ENCODE measurements at places on chromosomes 4 and X.

GRCh38 chr4:76665153-76665552 is 230.1 kb downstream of the SHROOM3 start:
- no peak for DNase-seq

DNA sequence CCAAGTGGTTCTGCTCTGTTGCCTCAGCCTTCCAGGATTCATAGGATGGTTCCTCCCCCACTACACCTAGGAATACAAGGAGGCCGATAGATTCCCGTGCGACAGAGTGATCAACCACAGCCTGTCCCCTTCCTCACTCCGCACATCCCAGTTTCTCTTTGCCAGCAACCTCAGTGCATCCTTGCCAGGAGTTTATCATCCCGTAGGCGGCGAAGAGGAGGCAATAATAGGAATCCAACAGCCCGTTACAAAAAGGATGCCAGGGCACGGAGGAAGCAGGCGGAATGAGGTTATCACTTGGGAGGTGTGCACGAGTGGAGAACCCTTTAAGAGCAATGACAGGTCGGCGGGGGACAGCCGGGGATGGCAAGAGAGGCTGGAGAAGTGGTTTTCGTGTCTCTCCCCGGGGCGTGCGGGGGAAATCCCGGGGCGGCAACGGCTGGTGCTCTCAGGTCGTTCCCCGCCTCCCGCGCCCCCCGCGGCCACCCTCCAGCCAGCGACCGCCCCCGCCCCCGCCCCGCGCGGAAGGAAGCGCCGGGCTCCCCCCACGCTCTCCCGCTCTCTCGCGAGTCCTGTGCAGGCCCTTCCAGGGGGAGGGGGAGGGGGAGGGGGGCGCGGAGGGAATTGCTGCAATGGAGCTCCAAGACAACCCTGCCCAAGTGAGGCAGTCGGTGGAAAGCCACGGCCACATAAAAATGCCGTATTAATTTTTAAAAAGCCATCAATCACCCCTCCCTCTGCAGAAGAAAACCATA is 1.6 kb downstream of the PPP3CA start:
- DNase-seq, result peak; percentile 66

GRCh38 chr4:80610845-80611677 is 275.5 kb downstream of the CFAP299 start:
- DNase-seq, result no peak

DNA sequence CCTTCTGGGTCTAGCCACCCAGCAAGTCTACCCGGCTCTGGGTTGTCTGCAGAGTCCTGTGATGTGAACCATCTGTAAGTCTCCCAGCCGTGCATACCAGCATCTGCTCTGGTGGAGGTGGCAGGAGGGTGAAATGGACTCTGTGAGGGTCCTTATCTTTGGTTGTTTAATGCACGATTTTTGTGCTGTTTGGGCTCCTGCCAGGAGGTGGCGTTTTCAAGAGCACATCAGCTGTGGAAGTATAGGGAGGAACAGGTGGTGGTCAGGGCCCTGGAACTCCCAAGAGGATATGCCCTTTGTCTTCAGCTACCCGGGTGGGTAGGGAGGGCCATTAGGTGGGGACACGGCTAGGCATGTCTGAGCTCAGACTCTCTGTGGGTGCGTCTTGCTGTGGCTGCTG is 66.5 kb upstream of the ZFP42 start:
- no peak for DNase-seq

GRCh38 chrX:19046343-19047215 is 62.7 kb upstream of the PHKA2 start:
- no peak for DNase-seq

GRCh38 chr4:73653695-73654106 is 33.5 kb upstream of the RASSF6 start:
- no peak for DNase-seq

DNA sequence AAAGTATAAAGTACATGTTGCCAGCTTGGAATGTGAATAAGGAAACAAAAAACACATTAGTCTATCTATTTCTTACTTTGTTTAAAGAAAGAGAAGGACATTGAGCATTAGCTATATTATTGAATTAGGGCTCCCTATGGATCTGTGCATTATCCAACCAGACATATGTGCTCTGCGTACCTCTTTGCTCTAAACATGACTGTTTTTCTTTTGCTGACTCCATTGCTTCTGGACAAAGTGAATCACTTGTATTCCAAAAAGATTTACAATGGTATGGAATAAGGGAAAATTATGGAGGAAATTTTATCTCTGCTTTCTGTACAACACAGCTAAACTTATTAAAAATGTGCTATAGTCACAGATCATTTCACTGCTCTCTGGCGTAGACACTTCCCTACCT is 727.8 kb upstream of the LCORL start:
- DNase-seq, result no peak

- DNase-seq, result no peak
Observed at GRCh38 chr4:138392751-138393308, 150.7 kb upstream of the SLC7A11 start.

DNA sequence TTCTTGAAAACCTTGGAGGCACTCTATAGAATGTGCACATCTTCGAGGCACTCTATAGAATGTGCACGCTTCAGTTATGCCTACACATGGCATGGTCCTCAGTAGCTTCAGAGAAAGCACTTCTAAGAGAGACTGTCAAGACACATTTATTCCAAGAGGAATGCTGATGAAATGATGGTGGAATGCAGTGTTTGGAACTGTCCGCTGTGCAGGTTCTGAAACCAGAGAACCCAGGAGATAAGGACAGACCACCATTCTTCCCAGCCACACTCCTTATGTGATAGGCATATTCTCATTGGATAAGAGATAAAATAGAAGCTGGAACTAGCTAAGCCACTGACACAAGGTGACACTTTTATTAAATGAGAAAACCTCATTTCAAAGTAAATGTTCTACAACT is 263.3 kb downstream of the NLGN4X start:
- no peak for DNase-seq

DNA sequence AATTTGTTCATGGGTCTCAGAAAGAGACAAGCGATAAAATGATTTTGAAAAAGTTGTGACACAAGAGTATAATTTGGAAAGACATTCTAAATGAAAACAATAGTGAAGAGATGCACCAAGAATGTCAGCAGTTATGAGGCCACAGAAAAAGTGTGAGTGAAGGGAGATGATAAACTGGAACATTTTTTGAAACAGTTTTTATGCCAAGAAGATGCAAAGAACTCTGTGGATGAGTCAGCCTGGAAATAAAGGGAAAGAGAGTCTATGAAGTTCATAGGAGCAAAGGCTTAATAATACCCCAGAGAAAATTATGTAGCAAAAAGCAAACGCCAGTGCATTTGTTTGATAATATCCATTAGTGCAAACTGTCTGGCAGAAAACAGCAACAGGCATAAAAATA is 188.4 kb upstream of the TBC1D9 start:
- no peak for DNase-seq

DNA sequence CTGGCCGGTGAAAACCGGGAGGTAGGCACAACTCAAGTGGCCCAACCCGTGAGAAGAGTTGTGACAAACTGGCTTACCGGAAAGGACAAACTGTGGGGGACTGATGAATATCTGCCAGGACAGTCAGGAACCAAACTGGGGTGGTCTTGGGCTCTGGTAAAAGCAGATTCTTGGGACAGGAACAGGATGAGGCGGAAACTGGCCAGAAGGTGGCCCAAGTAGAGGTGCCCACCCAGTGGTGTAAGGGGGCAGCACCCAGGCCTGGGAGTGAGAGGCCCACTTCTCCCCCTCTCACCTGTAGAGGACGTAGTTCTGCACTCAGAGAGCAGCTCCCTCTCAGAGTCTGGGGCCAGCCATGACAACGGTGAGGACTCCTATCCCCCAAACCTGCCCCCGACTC is 5.9 kb downstream of the CCDC120 start:
- DNase-seq, result no peak

DNA sequence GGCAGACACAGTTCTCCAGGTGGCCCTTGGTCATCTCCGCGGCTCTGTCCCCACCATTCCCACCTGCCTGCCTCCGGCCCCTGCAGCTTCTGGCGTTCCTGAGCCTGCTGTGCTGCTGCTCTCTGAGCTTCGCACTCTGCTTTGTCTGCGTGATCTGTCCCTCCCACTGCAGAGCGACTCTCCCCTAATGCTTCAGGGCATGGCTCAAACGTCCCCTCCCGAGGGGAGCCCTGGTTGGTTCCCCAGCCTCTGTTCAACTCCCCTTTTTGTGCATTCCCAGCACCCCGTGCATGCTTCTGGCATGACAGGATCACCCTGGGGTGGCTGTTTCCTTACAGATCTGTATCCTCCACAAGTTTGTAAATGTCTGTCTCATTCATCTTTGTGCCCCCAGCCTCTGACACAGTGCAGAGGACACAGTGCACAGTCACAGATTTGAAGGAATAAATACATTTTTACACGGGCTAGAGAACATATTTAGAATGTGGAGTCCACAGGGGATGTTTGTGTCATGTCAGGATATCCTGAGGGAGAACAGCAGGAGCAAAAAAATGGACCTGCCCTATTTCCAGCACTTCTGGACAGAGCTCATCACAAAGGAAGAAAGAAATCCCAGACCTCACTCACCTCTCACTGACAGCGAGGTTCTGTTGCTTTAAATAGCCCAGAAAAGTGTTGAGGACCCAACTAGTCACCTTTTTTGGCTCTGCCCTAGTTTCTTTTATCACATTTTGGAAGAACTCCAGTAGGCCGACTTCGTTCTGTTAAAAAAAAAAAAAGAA is 72.6 kb downstream of the GATB start:
- no peak for DNase-seq

DNA sequence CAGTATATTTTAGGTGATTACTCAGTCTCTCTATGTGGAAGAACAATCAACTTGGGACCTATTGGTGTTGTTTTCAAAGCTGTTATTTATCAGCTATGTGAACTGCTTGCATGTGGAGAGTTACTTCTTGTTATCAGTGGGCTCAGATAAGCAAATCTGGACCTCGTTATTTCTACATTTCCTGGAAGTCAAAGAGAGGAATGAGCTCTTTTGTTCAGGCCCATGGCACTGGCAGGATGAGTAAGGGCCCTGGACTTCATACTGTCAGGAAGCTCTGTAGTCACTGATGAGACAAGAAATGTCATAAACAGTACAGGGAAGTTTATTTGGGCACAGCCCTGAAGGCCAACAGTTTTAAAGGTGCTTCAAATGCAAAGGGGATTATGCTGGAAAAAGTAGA is 760.6 kb upstream of the EPHA5 start:
- DNase-seq, result no peak

GRCh38 chr4:45475548-45475947 is 648.3 kb downstream of the GABRG1 start:
- DNase-seq, result no peak
